CD4-positive, alpha-beta T cell treated with Interleukin-6 at 100 ng/mL for 8 hours (primary cell): ENCODE measurements at places on chromosomes 13 and 19.

GRCh38 chr13:21733475-21734263, 62.8 kb downstream of the FGF9 start:
- no peak for DNase-seq

DNA sequence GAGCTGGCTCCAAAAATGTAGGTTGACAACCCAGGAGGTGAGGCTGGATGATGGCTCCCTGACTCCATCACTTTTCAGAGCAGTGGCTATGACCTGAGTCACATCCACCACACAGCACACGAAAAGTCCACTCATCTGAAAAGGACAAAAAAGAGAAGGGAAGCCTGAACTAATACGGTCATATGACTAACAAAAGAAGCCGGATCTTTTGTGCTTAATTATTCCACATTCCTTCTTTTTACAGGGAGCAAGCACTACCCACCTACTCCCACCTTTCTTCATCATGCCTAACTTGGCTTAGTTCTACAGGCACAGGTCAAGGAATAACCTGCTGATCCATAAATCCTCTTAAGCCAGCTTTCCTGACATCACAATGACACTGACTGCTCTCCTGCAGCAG, 601.3 kb upstream of the MIR17HG start:
- no peak for DNase-seq

GRCh38 chr13:36706755-36707154, 32.9 kb downstream of the SERTM1 start:
- no peak for DNase-seq

GRCh38 chr19:49497047-49497788, 984 bp downstream of the RPS11 start:
- peak; percentile 80 for DNase-seq

DNA sequence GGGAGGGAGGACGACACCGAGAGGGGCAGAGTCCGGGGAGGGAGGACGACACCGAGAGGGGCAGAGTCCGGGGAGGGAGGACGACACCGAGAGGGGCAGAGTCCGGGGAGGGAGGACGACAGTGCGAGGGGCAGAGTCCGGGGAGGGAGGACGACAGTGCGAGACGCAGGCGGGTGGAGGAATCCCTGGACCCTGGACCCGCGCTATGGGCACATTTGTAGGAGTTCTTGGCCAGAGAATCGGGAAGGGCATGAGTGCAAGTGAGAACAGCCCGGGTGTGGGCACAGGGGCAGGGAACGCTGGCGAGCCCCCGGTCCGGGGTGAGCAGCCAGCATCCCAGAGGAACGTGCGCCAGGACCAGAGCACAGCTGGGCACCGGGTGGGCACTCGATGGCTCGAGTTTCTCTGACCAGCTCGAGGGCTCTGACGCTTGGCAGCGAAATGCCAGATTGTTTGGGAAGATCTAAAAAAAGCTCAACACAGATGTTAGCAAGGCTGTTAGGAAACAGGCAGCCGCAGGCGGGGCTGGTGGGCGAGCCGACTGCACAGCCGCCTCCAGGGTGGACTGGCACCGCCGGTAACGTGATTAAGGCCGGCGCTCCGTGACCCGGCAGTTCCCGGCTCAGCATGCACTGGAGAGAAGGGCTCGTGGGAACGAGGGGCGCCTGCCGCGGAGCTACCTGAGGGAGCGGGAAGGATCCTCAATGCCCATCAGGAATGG, 17.9 kb upstream of the C2CD4C start:
- no peak for DNase-seq

GRCh38 chr19:28504727-28505126, 708.2 kb downstream of the UQCRFS1 start:
- no peak for DNase-seq

GRCh38 chr19:12721656-12722565, 1.8 kb downstream of the TNPO2 start:
- peak; percentile 27 for DNase-seq

DNA sequence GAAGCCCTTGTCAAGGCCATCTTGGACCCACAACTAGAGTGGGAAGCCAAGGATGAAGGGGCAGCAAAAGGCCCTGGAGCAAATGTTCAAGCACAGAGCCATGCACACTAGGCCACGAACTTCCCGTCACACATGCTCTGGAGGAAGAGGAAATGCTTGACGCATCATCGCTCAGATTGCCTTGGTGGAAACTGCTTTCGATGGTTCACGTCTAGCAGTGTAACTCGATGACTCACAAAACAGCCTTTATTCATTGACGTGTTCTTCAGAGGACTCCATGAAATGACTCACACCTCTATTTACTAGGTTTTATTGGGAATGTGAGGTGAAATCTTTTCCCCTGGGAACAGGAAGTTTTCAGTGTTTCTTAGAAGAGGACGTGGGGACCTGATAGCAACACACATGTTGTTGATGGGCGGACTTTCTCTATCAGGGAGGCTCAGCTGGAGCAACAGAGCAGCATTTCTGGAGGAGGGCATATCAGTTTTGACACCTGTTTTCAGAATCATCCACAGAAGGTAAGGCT, 79.8 kb upstream of the FLT1 start:
- DNase-seq, result no peak

- no peak for DNase-seq
Observed at GRCh38 chr19:1655131-1655981, 2.9 kb upstream of the TCF3 start.

DNA sequence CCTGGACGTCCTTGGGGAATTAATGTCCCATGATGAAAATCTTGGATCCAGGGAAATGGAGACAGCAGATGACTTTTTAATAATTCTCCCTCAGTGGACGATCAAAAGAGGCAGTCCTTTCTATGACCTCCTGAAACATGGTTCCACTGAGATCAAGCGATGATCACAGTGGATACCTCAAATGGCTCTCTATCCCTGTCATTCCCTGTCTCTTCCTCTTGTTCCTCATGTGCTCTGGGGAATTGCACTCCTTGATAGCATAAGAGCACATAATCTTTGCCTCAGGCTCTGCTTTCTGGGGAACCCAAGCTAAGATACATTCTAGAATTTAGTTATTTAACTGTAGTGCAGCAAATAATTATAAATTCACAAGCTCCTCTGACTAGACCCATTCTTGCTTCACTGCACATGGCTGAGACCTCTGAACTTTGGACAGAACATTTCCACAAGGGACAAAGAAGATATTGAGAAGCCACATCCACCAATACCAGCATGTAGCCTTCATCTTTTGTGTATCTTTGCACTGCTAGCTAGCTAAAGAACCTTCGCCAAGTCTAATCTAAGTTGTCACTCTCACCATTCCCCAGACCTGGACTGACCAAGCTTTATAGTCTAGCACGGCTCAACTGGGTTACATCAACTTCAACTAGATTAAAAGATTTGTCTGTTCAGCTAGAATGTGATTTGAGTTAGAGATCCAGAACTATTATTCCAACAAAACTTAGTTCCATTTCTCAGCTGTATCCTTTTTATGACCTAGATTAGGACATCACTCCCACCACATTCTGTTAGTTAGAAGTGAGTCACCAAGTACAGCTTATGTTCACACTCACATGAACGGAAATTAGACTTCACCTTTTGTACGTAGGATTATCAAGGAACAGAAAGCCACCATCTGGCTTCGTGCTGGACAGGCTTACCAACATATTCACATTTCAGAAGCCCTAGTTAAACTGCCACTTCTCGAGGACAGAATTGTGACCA, 142.7 kb downstream of the SUCLA2 start:
- DNase-seq, result no peak

GRCh38 chr13:26523007-26523406, 34.5 kb upstream of the WASF3 start:
- no peak for DNase-seq

DNA sequence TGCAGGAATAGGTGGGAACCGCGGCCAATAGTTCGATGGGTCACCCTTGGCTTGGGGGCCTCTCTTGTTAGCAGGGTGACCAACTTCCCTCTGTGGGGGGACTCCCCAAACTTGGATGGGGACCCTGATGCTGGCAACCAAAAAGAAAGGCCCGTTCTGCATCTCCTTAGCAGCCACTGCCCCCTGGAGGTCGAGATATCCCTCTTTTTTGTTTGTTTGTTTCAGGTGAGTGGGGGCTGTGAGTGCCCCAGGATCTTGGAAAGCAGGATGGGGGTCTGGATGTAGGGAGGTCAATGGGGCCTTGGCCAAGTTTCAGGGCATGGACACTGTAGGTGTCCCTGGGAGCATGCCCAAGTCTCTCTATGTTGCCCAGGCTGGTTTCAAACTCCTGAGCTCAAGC, 7.7 kb upstream of the CRTC1 start:
- no peak for DNase-seq

GRCh38 chr19:4365791-4366665, 22.7 kb downstream of the MPND start:
- no peak for DNase-seq

DNA sequence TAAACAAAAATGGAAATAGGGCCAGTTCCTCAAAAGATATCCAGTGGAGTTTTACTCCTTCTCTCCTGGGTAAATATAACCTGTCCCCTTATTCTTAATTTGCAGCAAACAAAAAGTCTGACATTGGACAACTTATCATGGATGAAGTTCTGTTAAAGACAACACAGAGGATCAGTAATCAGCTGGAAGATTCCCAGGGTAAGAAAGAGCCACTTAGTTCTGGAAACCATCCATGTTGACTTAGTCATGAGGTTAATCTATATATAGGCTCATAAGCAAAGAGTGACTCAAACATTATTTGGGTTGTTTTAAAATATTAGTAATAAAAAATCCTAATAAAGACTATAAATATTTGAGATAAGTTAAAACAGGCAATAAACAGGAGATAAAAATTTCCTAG, 40.5 kb upstream of the EBPL start:
- no peak for DNase-seq

DNA sequence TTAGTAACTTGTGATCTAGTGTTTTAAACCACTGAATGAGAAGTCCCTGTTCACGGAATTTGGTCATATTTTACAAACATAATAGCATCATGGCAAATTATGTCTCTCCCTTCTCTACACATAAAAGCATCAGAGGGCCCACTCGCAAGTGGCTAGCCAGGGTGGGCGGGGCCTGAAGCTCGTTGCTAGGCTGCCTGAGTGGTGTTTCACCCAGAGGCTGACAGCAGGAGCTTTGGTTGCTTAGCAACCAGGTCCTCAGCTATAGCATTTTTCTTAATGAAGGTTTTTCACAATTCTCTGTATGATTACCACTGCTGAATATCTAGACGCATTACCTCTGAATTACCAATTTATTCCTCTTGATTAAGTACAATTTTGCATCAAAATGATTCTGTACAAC, 126.5 kb downstream of the NALCN start:
- DNase-seq, result no peak

DNA sequence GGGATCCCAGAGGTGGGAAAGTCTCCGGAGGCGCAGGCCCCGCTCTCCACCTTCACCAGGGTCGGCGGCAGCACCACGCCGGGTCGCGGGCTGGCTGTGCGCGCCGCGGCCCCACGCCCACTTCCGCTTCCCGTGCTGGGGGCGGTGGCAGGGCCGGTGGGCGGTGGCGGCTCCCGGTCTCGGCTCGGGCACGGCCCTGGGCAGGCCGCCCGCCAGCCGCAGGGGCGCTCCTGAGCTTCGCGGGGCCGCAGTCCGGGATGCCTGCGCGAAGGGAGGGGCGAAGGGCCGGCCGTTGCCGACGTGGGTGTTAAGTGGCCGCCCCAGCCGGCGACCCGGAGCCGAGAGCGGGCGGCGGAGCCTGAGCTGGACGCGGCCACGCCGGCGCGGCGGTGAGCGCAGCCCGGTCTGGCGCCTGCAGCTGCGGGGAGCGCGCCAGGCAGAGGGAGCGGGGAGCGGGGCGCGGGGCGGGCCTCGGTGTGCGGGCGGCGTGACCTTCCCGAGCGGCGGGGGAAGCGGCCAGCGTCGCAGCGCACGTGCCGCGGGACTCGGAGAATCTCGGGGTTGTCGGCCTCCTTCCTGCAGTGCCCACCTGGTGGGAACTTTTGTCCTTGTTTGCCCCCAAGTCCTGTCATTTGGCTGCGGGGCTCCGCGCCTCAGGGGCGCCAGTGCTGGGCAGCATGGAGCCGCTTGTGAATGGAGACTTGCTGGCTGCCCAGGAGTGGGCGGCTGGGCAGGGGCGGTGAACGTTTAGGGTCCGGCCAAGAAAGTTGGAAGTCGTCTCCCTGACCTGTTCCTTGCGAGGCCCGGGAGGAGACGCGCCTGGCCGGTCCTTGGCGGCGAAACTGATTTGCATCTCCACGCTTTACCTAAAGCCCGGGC, at the start of gene SLC25A15:
Gene SLC25A15, plus strand, starts transcription at position 337 of the 879 bp plus-strand sequence. CDS start 3,616 bp downstream, outside the sequence.
- DNase-seq, result peak; percentile 66

DNA sequence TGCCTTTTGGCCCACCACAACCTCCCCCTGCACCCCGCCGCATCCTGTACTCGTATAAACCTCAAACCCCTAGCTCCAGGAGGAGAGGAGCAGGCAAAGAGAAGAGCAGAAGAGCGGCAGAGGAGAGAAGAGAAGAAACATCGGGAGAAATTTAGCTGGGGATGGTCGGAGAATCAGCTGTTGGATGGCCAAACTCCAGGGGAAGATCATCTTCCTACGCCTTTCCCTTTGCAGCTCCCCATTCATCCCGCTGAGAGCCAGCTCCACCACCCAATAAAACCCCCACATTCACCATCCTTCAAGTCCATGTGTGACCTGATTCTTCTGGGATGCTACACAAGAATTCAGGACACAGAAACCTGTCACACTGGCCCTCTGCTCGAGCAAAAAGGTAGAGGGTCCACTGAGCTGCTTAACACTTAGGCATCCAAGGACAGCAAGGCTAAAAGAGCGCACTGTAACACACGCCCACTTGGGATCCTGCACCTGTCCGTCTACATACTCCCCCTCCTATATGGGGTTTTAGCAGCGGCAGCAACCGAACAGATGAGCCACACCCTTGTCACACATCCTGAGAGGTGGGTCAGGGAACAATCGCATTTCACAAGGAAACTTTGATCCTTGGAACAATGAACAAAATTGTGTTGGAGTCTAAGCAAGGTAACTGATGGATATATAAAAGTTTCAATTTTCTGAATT, 51.6 kb upstream of the MIR17HG start:
- no peak for DNase-seq

DNA sequence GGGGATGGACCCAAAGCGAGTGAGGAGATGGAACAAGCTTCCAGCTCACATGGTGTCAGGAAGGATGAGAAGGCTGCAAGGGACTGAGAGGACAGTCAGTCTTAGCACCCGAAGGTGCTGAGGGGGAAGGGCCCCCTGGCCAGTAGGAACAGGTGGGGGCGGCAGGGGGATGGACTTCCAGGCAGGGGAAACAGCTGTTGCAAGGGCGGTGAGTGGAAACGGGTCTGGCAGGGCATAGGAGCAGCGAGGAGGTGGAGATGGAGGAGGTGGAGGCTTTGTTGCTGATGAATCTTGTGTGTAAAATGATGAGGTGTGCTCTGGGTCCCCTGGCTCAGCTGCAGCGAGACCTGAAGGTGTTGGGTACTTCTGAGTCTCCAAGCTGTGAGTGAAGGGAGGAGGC, 1.2 kb downstream of the MAP1S start:
- DNase-seq, result no peak

DNA sequence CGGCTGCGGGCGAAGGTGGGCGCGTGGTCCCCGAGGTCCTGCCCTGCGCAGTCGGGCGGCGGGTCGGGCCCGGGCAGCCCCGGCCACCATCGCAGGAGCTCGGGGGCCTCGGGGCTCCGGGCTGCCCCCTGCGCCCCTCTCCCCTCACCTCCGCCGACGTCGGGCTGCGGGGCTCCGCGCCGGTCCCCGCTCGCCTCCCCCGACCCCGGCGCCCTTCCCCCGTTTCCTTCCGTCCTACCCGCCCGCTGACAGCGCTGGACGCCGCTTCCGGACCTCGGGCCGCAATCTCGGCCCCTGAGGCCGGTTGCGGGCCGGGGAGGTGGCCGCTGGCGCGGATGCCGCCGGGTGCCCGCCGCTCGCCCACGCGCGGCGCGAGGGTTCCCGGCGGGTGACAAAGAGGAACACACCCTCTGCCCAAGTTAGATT, 720 bp downstream of the FARP1 start:
- DNase-seq, result no peak

GRCh38 chr13:29537736-29538651, 57.5 kb downstream of the SLC7A1 start:
- DNase-seq, result no peak
